Activated CD4-positive, alpha-beta T cell treated with anti-CD3 and anti-CD28 coated beads, Interleukin-2, Interleukin-6, amounts not matched to agents 100 ng/mL and 50 ng/mL, durations not matched to agents 16 hours and 8 hours (primary cell): ENCODE measurements at places on chromosomes 2 and 18.
A peak's percentile ranks its signal among the peaks of the same experiment; 100 is the strongest.

- no peak for DNase-seq
Observed at GRCh38 chr2:47822518-47822917, 39.6 kb downstream of the MSH6 start.

- no peak for DNase-seq
Observed at GRCh38 chr2:28638102-28638501, 113.5 kb upstream of the PPP1CB start.

GRCh38 chr2:39697454-39697853 is 31.7 kb downstream of the TMEM178A start:
- DNase-seq, result no peak

GRCh38 chr2:219398721-219399363 is 11.1 kb upstream of the DNPEP start:
- no peak for DNase-seq

- DNase-seq, result no peak
Observed at GRCh38 chr2:11872247-11872947, 126.0 kb downstream of the LPIN1 start.

DNA sequence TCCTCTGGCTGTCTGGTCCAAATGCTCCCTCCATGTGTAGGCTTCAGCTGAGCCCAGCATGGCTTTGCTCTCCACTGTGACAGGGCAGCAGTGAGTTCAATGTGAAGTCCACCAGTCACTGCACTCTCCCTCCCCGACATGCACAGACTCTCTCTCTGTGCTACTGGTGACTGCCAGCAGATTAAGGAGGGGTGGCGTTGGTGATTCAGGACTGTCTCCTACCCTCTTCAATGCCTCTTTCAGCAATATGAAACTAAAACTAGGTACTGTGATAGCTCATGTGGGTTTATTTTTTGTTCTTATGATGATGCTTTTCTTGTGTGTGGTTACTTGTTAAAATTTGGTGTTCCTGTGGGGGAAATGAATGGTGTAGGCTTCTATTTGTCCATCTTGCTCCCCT is 201.0 kb upstream of the RBMS1 start:
- DNase-seq, result peak; percentile 35

GRCh38 chr2:205785507-205786260 is 103.4 kb downstream of the NRP2 start:
- no peak for DNase-seq

DNA sequence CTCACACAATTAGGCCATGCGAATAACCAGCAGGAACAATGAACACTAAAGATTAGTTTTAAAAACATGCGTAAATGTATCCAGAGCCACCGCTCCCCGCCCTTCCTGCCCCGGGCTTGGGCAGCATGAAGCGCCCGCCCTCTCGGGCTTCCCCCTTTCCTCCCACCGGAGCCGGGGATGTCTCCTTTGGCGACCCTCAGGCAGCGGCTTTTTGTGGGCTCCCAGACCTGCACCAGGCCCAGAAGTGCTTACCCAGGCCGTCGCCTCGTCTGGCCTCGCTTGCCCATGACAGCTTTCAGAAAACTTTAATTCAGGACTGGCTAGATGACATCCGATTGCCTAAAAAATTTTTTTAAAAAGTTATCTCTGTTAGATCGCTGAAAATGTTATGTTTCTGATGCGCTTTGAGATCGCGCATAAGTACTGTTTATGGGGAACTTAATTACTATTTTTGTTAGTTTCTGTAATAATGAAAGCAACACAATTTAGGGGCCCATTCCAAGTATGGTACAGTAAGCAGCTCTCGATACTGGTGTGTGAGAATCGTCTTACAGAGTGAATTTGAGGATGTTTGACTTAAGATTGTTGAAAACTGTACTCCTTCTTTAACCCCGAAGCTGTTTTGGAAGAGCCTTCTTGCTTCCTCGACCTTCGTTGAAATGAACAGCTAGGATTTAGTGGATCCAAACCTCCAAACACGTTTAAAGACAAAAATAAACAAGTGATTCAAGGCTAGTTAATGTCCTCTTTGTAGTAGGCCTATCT is 1.1 kb downstream of the MAP3K20 start:
- peak; percentile 34 for DNase-seq
